ENCODE measurements at places on chromosomes 11 and 22.
A peak's percentile ranks its signal among the peaks of the same experiment; 100 is the strongest.

DNA sequence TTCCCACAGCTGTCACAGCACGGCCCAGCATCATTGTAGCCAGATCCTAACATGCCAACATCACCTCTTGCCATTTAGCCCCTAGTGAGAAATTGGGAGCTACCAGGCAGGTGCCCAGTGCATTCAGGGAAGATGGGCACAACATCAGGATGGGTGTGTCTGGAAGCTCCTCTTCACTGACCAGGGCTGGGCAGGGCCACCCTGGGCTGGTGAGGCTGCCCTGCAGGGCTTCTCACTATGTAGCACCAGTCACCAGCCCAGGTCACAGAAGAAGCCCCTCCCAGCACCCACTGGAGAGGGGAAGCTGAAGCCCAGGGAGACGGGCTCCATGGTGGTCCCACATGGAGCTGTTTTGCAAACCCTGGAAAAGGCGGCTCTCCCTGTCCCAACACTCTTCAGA, 13.9 kb downstream of the ZNF74 start:
- no peak for DNase-seq

GRCh38 chr11:76728778-76729177, 54.4 kb upstream of the TSKU start:
- no peak for DNase-seq

DNA sequence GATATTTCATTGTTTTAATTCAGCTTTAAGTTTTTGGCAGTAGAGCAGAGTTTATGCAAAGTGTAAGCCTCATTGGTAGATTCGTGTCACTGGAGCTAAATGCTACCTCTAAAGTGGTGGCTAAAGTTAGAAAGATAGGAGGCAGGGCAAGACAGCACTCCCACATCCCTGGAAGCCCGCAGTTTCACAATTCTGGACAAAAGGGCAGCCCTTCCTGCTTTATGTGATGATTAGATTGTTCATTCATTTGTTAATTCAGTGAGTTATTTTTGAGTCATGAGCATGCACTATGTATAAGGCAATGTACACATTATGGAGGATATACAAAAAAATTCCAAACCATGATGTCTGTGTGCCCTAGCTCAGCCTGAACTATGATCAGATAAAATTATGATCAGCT, 52.1 kb upstream of the EIF3M start:
- DNase-seq: no peak

DNA sequence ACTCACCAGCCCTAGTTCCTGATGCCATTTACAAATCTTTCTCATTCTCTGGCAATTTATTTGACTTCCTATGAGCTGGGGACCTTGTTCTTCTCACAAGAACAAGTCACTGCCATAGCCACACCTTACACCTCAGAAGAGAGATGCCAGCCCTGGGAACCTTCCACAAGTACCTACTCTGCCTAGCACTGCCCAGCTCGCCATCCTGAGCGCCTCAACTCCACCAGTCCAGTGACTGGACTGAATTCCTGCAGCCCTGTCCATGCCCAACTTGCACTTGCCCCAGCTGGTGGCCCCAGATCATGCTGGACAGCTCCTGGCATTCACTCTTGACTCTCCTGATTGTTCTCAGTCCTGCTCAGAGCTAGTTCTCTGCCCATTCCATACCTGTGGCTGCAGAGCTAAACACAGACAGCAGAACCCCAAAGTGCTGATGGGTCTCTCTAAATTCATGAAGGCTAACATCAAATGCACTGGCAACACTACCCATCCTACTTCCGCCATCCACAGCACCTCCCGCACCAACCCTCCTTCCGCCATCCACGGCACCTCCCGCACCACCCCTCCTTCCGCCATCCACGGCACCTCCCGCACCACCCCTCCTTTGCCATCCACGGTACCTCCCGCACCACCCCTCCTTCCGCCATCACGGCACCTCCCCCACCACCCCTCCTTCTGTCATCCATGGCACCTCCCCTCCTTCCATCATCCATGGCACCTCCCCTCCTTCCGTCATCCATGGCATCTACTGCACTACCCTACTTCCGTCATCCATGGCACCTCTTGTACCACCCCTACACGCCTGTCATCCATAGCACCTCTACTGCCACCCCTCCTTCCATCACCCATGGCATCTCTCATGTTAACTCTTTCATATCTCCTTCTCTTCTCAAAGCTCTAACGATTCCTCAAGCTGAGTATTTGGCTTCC, 23.6 kb upstream of the SLC25A1 start:
- no peak for DNase-seq

DNA sequence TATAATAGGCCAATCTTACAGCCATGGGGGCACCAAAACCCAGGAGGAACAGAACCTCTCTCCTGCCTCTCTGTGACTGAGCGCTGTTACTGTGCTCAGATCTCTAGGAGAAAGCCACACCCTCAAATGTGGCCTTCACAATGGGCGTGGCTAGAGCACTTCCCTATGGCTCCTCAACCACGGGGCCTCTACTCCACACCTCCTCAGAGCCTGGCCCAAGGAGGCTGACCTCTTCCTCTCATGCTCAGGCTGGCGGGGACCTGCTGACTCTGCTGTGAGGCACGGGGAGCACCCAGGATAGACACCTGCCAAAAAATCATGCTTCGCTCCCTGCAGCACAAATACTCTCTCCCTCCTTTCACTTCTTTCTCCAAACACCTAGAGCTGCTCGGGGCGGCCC, 41.0 kb downstream of the C11orf58 start:
- no peak for DNase-seq

DNA sequence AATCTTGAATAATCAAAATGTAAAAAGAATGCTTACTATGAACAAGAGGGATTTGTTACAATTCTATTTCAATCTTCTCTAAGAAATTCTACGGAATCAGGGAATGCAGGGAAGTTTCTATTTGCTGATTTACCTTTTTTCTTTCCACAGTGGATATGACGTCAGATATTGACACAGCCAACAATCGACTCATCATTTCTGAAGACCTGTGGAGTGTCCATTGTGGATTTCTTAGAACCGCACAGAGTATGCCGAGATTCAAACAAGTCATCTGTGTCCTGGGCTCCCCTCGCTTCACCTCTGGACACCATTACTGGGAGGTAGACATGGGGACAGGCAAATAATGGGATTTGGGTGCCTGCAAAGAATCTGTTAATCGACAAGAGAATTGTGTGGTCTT, 4.1 kb upstream of the RFPL1 start:
- DNase-seq: no peak

DNA sequence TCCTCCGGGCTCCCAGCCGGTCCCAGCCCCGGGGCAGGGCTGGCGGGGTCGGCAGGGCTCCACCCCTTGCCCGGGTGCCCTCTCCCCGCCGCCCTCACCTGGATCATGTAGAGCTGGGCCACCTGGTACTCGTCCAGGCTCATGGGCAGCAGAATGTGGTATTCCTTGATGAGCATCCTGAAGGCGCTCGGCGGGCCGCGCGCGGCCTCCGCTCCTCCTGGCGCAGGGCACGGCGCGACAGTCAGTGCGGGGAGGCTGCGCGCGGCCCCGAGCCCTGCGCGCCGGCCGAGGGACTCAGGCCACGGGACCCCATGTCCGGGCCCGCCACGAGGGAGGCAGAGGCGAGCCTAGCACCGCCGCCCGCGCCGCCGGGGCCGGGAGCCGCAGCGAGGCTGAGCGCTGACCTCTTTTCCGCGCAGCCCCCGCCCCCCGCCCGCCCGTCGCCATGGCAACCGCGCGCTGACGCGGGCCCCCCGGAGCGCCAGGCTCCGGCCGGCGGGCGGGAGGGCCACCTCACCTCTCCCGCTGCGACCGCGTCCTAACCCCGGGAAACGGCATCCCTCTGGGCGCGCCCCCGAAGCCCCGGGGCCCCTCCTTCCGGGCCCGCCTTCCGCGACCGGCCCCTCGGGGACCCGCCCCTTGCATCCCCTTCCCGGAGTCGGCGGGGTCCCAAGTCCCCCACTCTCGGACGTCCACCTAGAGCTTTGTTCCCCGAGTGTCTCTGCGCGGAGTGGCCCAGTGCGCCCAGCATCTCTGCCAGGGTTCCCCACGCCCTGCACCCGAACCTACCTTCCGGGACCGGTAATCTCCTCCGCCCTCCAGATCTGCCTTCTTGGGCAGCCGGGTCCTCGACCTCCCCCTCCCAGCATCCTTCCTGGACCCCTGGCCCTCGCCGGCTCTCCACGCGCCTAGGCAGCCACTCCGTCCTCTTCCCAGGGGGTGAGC, 886 bp downstream of the PITPNM1 start:
- no peak for DNase-seq

DNA sequence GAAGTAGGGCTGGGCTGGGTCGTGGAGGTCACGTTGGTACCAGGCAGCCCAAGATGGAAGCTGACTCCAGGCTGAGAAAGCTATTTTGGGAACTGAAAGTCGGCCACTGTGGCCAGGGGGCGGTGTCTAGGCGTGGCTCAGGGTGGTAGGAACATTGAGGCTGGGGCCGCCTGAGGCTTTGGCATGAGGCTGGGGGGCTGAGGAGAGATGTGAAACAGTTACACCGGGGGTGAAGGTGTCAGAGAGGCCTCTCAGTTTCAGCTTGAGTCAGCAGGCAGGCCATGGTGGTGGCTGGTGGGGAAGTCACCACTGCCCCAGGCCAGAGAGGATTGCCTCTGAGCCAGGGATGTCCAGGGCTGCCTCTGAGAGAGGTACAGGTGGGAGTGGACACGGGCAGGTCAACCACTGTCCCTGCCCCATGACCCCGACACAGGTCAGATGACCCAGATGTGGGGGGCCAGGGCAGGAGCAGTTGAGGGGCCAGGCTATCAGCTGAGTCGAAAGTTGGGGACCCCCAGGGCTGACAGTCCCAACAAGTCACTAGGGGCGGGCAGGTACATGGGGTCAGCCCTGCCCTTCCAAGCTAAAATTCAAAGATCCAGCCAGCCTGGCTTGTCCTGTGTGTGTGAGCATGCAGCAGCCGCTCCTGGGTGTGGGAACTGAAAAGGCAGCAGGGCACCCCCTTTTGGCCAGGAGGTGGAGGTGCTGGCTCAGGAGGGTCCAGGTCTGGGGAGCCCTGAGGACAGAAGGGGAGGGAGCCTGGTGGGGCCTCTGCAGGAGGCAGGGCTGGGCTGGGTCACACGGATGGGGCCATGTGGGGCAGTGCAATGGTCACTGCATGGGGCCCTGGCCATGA, 7.2 kb downstream of the KCNK7 start:
- DNase-seq: peak; percentile 52

DNA sequence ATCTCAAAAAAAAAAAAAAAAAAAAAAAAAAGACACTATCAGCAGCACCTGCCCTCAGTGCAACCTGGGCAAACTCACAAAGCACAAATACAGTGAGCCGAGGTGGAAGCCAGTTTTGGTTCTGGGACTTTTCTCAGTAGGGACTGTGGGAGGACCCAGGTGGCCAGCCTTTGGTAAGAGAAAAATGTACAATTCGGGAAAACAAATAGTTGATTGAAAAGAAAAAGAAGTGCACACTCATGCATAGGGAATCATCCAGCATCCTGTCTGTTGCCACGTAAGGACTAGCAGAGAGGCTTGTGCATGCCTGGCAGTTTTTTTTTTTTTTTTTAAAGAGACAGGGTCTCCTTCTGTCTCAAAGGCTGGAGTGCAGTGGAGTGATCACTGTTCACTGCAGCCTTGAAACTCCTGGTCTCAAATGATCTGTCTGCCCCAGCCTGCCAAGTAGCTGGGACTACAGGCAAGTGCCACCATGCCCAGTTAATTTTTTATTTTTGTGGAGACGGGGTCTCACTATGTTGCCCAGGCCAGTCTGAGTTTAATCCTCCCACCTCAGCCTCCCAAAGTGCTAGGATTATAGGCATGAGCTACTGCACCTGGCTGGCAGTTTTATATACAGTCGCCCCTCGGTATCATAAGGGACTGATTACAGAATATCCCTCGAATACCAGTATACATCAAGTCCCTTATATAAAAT, 36.7 kb downstream of the TPST2 start:
- no peak for DNase-seq

DNA sequence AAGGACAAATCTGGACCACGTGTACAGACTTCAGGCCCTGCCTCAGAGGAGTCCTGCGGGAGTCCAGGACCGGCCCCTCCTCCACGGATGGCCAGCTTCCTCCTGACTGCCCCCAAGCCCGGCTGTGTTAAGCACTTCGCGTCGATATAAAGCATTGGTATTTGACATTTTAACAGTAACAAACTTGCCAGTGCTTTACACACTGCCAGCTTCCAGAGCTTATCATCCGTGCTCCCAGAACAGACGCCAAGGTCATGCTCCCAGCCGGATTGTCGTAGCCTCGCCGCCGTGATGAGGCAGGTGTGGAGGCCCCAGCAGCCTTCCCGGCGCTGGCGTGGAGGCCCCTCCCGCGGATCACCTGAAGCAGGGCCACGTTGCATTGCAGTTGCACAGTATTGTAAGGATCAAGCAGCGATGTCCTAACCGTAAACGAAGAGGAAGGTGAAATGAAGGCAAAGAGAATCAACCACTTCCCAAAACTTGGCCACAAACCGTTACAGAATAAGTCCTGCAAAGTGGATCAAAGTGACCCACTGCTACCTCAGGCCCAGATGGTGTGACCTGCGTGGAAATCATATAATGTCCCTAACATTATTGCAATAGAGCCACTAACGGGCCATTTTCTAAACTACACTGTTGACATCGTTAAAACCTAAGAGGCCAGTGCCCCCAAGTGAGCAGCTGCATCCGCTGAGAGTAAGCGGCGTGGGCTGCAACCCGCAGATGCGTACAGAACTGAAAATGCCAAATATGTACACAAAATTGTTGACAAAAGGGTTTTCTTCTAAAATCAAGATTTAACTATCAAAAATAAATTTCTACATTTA, 51.6 kb downstream of the CERK start:
- no peak for DNase-seq

DNA sequence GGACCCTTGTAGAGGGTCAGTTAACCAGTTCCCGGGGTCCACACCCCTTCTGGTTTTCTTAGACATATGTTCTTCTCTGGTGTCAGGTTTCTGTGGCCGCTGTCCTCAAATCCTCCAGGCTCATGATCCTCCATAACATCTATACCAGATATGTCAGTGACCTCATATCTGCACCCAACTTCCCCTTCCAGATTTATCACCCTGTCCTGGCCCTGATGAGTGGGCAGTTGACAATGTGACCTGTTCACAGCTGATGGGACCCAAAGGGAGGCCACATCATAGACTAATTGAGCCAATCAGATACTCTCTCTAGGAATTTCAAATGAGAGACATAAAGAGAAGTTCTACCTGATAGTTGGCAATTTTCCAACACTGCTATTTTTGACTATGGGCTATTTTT, 5.1 kb downstream of the DKK3 start:
- DNase-seq: no peak

DNA sequence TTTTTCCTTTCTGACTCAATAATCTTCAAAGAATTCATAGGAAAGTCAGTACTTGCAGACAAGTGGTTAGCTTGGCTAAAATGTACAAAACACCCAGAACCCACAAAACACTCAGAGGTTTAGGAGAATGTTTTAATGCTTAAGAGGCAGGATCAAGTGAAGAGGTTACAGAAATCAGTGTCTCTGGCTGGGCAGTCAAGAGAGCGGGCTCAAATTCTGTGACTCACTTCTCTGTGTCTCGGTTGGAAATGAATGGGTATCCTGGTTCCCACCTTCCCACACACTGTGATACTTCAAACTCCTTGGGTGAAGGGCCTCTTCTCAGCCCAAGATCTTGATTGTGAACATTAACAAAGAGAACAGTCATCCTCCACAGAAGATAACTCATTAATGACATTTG, 3.8 kb downstream of the MPEG1 start:
- no peak for DNase-seq
